Foreskin melanocyte (primary cell): ENCODE measurements at places on chromosomes 6 and 20.
A peak's percentile ranks its signal among the peaks of the same experiment; 100 is the strongest.

- DNase-seq: no peak
These were observed 39.5 kb upstream of the ZFAND3 start for GRCh38 chr6:37779902-37780628.

GRCh38 chr6:163814494-163815364 is 400.2 kb downstream of the QKI start:
- DNase-seq: peak; percentile 64

DNA sequence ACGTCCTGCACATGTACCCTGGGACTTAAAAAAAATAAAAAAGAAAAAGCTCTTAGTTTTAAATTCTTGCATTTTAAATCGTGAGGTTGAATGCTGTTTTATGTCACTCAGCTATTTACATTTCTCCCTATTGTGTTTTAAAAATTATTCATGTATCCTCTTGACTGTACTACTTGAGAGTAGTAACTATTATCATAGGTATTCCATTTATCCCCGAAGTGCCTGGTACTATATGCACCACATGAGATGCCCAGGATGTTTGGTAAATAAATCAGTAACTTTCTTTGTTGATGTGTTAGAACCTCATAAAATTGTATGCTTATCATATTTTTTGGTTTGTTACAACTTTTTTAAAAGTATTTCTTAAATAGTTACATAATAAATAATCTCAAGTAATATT is 18.4 kb downstream of the MAP3K4 start:
- no peak for DNase-seq

GRCh38 chr6:163392533-163392932 is 22.0 kb upstream of the QKI start:
- no peak for DNase-seq

GRCh38 chr6:148432462-148433195 is 90.0 kb downstream of the SASH1 start:
- no peak for DNase-seq

DNA sequence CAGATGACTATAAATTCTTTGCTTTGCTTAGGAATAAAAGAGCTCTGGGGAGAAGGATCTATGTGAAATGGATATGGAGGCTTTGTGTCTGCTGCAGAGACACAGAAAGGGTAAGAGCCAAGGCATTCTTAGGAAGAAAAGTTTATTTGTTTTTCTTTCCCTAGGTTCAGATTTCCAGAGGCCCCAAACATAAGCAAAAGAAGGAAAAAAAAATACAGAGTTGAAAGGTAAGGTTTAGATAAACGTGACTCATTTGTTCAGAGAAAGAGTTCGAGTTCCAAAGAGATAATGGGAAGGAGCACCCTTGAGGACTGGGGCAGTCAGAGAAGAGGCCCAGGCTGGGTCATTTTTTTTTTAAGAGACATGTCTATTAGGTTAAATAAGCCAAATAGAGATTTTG is 27.4 kb upstream of the BMP5 start:
- no peak for DNase-seq

- DNase-seq: no peak
These were observed 165.0 kb downstream of the TBC1D7 start for GRCh38 chr6:13163161-13163944.

GRCh38 chr20:1017677-1018076 is 15.6 kb upstream of the RSPO4 start:
- DNase-seq: no peak

DNA sequence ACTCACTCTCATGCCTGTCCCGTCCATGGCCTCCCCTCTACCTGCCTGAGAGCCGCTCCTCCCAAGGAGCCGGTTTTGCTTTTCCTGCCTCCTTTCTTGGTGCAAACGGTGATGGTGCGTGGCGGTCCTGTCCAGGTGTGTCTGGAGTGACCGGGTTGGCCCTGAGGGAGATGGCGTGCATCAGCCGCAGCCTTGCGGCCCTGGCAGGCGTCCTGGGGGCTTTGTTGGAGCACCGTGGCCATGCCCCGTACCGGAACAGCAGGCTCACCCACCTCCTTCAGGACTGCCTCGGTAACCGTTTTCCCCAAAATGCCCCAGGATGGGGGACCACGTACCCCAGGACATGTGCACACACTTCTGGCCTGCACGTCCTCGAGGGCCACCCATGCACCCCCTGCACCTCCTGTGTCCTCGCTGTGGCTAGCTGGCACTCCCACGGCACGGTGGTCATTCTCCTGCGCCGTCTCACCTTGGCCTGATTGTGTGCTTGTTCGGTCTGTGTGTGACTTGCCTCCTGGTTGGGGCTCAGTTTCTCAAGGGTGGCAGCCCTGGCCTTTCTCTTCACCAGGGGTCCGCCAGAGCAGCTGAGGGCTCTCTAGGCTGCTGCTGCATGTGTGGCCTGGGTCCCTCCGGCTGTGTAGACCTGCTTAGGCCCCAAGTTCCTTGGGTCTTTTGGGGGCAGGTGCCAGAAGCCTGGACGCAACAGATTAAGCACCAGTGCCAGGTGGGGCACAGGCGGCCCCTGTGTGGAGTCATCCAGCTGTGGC is 36.4 kb downstream of the FRMD1 start:
- DNase-seq: no peak

- DNase-seq: no peak
These were observed 99.3 kb upstream of the MRPS10 start for GRCh38 chr6:42316981-42317380.

- DNase-seq: no peak
These were observed 533.8 kb upstream of the ID4 start for GRCh38 chr6:19303383-19303782.

GRCh38 chr6:90941885-90942284 is 355.0 kb upstream of the MAP3K7 start:
- DNase-seq: no peak

GRCh38 chr6:167046861-167047495 is 47.8 kb downstream of the CEP43 start:
- no peak for DNase-seq

- no peak for DNase-seq
These were observed 2.2 kb downstream of the HMGA1 start for GRCh38 chr6:34238585-34239499.

- no peak for DNase-seq
These were observed 4.8 kb upstream of the GLP1R start for GRCh38 chr6:39043776-39044175.

GRCh38 chr6:6417475-6417874 is 97.0 kb upstream of the F13A1 start:
- DNase-seq: no peak

DNA sequence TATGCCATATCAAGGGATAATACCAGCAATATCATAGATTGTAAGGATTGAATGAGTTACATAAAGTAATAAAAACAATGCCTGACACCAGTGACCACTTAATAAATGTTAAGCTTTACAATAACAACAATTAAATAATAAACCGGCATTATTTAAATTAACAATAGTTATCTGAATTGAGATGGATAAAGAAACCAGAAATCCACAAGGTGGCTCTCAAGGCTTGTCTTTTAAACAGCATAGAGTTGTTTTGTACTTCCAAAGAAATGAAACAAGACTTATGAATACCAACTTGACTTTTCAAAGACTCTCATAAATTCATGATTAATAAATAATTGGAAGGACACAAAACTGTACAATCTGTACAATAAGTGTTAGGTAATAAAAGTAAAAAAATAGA is 203.1 kb downstream of the ASCC3 start:
- no peak for DNase-seq

GRCh38 chr20:5650280-5650691 is 99.9 kb upstream of the SHLD1 start:
- DNase-seq: no peak

DNA sequence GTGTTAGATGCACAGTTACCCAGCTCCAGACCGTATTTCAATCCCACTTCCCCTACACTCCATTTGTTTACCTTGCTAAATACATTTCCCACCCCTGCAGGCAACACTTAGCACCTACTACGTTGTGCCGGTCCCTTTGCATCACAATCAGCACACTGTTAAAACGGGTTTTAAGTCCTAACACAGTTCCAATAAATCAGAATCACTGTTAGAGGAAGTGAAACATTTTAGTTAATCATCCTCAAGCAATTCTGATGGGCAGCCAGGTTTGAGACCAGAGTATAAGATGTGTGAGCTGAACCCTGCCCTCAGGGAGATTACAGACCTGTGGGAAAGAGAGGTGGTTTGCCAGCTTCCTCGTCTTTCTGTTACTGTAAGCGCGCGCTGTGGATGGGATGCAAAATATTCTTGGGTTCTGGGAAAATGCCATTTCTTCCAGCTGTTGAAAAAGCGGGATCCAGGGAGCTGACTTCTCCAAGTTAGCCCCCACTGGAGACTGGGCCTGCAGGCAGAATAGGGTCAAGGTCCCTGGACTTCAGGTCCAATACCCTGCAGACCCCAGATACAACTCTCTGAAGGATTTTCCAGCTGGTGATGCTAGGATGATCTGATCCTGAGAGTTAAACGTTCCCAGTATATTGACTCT is 3.1 kb downstream of the ZCCHC3 start:
- DNase-seq: no peak

DNA sequence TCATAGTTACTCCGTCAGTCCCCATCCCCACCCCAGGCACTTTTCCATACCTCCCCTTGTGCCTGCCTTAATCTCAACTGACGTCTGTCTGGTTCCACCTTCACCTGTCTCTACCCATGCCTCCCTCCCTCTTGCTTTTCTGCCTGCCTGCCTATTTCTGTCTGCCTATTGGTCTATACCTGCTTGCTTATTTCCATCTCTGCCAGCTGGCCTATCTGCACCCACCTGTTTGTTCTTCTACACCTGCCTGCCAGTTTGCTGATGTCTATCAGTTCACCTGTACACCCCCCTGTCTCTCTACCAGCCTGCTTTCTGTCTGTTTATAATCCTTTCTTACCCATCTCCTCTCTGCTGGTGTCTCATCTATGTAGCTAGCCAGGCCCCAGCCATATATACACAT is 87.5 kb downstream of the RALGAPA2 start:
- DNase-seq: no peak

GRCh38 chr6:163354085-163354484 is 60.4 kb upstream of the QKI start:
- DNase-seq: no peak

DNA sequence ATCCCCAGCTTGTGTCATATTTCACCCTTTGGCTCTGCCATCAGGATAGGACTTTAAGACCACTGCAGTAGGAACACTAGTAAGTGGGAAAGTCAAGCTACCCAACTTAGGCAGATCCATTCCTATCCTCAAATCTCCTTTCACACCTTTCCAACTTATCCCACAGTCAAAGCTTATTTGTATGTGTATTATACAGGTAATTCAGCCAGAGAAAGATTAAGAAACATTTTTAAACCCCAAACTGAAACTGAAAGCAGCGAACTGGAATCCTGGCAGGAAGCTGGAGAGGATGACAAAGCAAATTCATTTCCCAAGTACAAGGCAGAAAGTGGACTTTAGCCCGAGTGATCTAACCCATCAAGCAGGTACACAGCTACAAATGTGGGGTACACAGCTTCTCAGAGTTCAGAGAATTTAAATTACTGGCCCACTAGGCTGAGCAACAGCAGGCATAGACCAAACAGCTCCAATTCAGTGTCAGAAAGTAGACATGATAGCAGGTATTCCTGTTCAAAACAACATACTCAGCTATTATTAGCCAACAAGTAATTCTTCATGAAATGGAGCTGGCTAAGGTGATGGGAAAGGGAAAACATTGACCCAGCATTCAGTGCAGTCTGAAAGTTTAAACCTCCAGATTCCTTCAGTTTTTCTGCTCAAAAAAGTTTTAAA is 39.1 kb downstream of the ILRUN start:
- DNase-seq: peak; percentile 57

- no peak for DNase-seq
These were observed 92.7 kb downstream of the FAM217A start for GRCh38 chr6:3986241-3986640.

GRCh38 chr20:29427201-29428060 is 1830.0 kb upstream of the DEFB115 start:
- DNase-seq: no peak

DNA sequence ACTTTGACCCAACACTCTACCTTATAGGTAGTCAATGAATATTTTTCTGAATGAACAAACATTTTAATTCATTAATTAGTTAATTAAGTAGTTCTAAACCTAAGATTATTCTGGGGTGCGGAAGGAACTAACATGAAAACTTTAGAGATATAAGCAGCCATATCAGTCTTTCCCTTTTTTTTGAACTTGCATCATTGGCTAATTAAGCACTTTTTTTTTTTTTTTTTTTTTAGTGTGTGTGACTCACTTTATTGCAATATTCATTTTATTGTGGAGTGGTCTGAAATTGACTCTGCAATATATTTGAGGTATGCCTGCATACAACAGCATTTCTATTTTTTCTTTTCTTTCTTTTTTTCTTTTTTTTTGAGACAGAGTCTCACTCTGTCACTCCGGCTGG is 21.8 kb upstream of the AMD1 start:
- DNase-seq: no peak

GRCh38 chr20:1440024-1440423 is 26.6 kb downstream of the NSFL1C start:
- no peak for DNase-seq

DNA sequence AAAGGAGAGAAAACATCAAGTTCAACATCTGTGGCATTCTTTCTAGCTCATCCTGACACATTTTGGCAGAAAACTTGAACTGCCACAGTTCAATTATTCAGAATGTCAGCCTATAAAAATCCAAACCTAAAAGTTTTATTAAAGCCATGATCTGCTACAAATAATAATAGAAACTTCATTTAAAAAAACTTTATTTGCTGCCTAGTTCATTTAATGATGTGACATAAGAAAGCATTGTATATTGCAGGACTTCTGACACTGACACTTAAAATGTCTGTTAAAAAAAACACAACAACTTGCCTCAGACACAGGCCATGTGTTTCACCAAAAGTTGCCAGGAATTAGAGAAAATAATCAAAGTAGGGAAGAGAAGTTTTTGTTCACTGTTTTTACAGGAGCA is 88.3 kb upstream of the HTR1E start:
- DNase-seq: no peak

GRCh38 chr6:15017261-15017660 is 228.6 kb upstream of the JARID2 start:
- DNase-seq: no peak

DNA sequence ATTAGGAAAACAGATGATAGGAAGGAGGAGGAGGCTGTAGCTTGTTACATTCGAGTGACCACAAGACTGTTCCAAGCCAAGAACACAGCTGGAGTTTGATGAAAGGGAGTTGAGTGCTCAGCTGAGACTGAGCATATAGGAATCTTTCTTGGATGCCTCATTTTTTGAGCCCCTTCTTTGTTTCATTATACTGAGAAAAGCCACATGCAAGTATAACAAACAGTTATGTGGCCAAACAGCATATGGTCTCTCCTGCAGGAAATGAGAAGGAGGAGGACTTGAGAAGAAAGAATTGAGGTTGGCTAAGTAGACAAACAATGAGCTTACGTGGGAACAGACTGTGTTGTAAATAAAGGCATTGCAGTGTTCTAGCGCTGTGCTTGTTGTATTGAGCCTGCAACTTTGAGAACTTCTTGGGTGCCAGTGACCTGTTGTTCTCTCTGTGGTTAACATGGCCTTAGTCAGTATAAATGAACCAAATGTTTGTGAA is 78.3 kb downstream of the AKAP7 start:
- peak; percentile 65 for DNase-seq
